ENCODE measurements at places on chromosomes 12 and 14.

DNA sequence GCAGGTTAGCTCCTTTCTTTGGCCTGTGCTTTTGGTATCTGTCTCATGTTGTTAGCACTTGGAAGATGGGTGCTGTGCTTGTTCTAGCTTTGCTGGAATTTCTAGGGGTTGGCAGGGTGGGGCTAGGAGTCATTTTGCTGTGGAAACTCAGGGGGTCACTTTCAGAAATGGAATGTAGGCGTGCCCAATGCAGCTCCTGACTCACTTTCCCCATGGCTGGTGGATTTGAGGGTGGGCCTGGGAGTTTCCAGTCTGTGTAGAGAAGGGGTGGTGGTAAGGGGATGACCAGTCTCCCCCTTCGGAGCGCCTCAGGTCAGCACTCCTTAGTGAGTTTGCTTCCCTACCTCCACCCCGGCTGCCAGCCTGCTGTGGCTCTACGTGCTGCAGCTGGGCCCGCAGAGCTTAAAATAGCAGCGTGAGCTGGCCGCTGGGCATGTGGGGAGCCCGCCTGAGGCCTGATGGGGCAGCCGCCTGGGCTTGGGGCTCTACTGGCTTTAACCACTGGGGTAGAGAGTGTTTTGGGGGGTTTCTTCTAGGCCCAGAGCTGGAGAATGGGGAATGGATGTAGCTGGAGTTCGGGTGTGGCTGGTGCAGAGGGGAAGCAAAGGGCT, 108.2 kb downstream of the TSPAN9 start:
- DNase-seq = no peak

DNA sequence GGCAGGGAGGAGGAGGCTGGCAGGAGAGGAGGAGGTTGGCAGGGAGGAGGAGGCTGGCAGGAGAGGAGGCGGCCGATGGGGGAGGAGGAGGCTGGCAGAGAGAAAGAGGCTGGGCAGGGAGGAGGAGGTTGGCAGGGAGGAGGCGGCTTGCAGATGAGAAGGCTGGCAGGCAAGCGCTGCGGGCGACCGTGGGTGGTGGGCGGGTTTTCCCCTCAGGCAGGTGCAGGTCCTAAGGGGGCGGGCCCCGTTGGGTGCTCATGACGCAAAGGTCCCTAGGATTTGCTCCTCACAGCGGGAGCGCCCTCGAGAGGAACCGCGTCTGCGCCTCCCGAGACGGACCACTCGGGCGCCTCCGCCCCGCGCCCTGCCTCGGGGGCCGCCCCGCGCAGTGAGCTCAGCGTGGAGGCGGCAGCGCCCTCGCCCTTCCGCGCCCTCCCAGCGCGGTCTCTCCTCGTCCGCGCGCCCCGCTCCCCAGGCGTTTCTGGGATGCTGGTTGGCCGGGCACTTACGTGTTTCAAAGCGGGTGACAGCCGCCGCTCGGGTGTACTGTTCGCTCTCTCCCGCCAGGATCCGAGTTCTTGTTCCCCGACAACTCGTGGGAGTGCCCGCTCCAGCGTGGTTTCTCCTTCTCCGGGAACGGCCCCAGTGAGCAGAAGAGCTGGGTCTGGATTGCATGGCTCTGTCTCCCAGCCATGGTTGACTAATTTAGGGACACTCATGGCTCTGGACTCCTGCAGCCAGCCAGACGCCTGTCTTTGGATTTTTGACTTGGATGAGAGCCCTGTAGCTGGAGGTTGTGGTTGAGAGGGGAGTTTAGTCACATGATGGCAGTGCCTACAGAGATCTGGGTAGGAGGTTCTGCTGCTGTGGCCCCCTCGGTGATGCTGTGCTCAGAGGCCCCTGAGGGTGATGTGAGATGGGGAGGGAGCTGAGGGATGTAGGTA, 64.1 kb upstream of the PPP4R3A start:
- DNase-seq = peak; percentile 95

GRCh38 chr12:120037851-120038250, 48.8 kb downstream of the BICDL1 start:
- no peak for DNase-seq

GRCh38 chr12:75409830-75410229, 18.9 kb downstream of the GLIPR1L2 start:
- DNase-seq = no peak

DNA sequence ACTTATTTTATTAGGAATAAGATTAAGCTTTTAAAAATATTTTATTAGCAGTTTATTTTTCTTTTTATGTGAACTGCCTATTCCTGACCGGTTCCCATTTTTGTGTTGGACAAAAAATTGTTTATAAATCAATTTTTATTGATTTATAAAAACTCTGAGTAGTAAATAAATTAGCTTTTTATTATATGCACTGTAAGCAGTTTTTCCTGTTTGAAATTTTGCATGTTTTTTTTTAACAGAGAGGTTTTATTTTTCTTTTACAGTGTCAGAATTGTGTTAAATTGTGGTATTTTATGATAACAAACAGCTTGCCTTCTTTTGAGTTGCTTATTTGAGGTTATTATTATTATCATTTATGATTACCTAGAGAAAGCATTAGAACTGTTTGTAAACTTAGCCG, 68.1 kb downstream of the FOXA1 start:
- DNase-seq = no peak

DNA sequence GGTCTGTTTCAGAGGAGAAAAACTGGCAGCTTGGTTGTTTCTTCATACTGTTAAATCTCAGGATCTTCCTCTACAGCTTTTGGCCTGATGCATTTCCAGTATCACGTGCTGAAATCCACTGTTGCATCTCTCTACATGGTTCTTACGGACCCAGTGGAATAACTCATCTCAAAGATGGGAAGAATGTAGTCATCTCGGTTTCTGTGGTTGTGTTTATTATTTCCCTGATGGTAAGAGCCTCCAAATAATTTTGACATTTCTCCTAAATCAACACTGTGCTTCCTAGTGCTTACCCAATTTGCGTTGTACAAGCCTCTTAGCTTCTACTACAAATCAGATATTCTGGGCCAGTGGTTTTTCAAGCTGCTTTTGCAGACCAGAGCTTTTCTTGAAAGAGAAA, 812.8 kb downstream of the C12orf50 start:
- no peak for DNase-seq

DNA sequence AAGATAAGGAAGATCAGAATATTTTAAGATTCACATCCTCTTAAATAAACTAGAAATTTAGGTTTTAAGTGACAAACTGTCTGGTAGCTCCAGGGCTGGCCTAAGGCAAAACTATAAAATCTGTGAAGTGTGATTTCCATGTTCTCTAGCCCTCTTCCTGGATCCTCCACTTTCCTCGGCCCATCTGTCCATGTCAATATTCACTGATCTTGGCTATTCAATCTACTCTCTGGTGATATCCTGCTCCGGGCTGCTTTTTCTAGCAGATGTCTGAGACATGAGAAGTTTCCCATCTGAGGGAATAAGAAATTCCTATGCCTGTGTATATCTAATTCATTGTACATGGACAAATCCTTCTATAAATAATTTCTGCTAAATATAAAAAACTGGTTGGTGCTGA, 500.4 kb downstream of the GALC start:
- DNase-seq = no peak

Measured in stimulated activated CD4-positive, alpha-beta T cell treated with anti-CD3 and anti-CD28 coated beads, TNF-alpha, amount 100 ng/mL, for 24 hours (primary cell).